ENCODE measurements at places on chromosomes 3 and 15. TPM values are rescaled to one million over a fixed set of nuclear protein-coding genes. Genes with fewer than 3 reads are reported as not detected.

Gene SLC24A5
- not detected for total RNA-seq

Gene SPTBN5
- 0.45 TPM for total RNA-seq

Gene ZNF860
- total RNA-seq: 0.36 TPM

Gene POPDC2
- 3.5 TPM for total RNA-seq

Gene TTC21A
- 1.7 TPM for total RNA-seq

Gene BCHE
- 0.05 TPM for total RNA-seq

Gene TXNRD3
- 9.8 TPM for total RNA-seq

Gene CD80
- 2.2 TPM for total RNA-seq

Gene NOX5
- 1.3 TPM for total RNA-seq

Gene TGM5
- not detected for total RNA-seq

Gene CLSTN2
- total RNA-seq: 25.4 TPM

Gene BCL2A1
- not detected for total RNA-seq

Gene SH2D7
- total RNA-seq: 0.31 TPM

Gene KBTBD13
- total RNA-seq: 0.13 TPM

Gene IGF2BP2
- 56.2 TPM for total RNA-seq

Gene TOMM70
- 102 TPM for total RNA-seq

Gene GOLIM4
- total RNA-seq: 95.3 TPM

GRCh38 chr3:128505771-128506170 lies 12.8 kb upstream of the GATA2 start:
- DNase-seq: no peak

- DNase-seq: no peak
Observed at GRCh38 chr3:187626581-187626980, 43.6 kb downstream of the SST start.

- no peak for DNase-seq
Observed at GRCh38 chr3:160370987-160371857, 27.8 kb downstream of the IFT80 start.

- DNase-seq: no peak
Observed at GRCh38 chr3:125654526-125654925, 59.2 kb upstream of the OSBPL11 start.

DNA sequence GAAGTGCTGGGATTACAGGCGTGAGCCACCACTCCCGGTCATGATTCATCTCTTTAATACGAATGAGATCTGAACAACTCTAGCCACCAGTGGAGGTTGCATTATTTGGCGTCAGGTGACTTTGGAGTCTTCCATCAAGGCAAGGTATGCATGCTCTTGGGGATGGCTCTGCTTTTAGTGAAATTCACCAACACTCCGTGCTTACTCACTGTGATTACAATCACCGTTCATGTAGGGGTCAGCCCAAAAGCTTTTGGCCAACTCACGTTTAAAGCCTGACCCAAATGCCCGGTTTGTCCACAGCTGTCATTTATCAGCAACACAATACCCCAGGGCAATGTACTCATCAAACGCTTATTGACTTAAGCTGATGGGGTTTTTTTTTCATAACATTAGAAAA lies 155.4 kb downstream of the PDZRN3 start:
- no peak for DNase-seq

DNA sequence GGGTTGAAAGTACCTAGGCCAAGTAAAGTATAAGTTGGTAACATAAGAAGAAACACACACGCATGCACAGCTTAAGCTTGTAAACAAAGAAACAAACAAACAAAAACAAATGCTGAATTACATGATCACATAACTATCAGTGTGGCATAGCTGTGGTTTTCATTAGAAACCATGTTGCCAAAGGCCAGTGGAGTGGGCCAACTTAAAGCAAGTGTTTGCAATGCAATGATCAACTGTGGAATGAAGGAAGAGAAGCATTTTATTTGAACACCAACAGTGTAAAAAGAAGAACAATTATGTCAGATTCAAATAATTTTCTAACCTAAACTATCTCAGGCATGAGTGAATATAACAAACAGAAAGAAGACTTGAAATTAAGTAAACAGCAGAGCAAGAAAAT lies 199.4 kb upstream of the STRIT1 start:
- no peak for DNase-seq

GRCh38 chr15:84871428-84871985 lies 13.0 kb upstream of the SLC28A1 start:
- DNase-seq: peak; percentile 84

- DNase-seq: no peak
Observed at GRCh38 chr3:173737167-173737808, 339.7 kb downstream of the NLGN1 start.

- peak; percentile 13 for DNase-seq
Observed at GRCh38 chr3:12644331-12644937, 19.5 kb downstream of the RAF1 start.

- no peak for DNase-seq
Observed at GRCh38 chr3:19485267-19485666, 337.0 kb downstream of the KCNH8 start.

DNA sequence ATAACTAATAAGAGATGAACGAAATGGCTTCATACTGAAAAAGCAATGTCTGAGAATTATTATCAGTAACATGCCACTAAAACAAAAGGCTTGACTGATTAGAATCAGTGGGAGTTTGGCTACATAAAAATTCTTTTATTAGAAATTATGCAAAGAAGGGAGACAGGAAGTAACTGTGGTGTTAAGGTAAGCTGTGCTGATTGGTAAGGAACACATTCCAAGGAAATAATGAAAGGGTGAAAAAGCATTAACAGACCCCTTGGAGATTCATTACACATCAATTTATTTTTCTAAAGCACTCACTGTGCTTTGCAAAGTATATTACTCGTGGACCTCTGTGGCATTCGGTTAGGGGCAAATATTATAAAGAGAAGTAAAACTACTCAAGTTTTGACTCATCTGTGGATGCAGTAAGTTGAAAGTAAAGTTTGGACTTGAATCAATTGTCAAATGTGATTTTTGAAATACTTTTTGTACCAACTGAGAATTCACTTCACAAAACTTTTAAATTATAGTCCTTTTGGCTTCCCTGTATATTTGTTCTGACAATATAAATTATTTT lies 176.1 kb upstream of the ZPLD1 start:
- DNase-seq: no peak

- DNase-seq: no peak
Observed at GRCh38 chr15:40918146-40918798, 10.9 kb upstream of the DLL4 start.

- no peak for DNase-seq
Observed at GRCh38 chr3:64340641-64341101, 115.4 kb upstream of the PRICKLE2 start.

DNA sequence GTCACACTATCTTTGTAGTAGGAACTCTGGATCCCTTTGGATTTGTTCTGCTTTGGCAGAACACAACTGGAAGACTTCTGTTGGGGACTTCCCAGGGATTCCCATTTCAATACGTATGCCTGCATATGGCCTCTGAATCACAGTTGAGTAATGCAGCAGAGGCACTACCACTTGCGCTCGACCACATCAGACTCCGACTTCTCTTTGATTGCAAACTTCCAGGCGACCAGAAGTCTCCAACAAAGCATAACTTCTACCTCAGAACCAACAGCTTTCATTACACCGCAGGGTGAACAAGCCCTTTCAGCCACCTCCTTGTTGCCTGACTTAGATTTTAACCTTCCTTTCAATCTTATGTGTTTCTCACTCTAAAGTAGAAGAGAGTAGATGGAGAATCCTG lies 924.4 kb downstream of the IGSF11 start:
- no peak for DNase-seq

DNA sequence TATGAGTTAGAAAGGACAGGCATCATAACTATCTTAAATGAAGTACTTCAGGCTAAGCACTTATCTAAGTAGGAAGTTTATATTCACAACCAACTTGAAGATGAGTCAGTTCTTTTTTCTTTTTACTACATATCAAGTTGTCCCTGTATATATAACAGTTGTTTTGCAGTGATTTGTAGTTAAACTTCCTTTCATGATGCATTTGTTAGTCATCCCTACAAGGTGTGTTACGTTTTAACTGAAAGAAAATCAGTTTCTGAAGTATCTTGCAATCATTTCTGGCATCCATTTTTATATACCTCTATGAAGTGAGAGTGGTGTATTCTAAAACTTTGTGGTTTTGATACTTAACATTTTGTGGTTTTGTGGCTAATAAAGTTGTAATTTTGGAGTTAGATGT lies 46.1 kb downstream of the ZFAND6 start:
- DNase-seq: no peak

GRCh38 chr3:104554425-104554824 lies 812.3 kb upstream of the ALCAM start:
- no peak for DNase-seq

GRCh38 chr15:46778876-46779275 lies 938.4 kb upstream of the SEMA6D start:
- DNase-seq: no peak

DNA sequence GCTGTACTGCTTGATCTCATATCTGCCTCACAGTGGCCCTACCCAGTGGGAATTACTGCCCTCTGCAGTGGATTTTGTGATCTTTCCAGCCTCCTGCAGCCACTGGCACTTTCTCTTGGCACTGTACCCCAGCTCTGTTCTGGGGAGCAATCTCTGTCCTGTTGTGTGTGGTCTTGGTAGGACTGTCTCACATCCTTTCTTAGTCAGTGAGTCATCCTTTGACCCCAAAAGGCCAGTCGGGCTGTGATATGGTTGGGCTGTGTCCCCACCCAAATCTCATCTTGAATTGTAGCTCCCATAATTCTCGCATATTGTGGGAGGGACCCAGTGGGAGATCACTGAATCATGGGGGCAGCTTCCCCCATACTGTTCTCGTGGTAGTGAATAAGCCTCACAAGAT lies 133.3 kb upstream of the TPM1 start:
- no peak for DNase-seq

- peak; percentile 25 for DNase-seq
Observed at GRCh38 chr3:160226026-160226907, 1.0 kb downstream of the C3orf80 start.

DNA sequence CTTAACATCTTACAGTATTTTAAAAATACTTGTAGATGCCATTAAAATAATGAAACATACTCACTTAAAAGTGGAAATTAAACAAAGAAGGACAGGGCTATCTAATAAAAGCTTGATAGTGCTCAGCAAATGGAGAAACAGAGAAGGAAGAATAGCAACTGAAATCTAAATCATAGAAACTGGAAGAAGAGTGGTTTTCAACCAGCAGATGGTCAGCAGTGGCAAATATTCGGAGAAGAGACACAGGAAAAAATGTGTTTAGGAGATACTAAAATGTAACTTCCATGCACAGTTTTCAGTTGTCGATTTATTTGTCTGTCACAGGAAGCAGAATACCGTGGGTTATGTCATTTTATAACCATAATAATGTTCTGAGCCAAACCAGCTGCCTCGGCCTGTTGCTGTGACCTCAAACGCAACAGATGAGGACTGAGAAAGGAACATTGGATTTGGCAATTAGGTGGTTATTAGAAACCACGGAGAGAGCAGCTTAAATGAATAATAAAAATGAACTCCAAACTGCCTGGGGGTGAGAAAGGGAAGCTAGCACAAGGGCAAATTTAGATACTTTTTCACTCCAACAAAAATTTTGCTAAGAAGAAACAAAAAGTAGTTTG lies 246.6 kb upstream of the KCNMB2 start:
- peak; percentile 82 for DNase-seq

GRCh38 chr3:171184372-171184771 lies 157.9 kb upstream of the SLC2A2 start:
- no peak for DNase-seq

DNA sequence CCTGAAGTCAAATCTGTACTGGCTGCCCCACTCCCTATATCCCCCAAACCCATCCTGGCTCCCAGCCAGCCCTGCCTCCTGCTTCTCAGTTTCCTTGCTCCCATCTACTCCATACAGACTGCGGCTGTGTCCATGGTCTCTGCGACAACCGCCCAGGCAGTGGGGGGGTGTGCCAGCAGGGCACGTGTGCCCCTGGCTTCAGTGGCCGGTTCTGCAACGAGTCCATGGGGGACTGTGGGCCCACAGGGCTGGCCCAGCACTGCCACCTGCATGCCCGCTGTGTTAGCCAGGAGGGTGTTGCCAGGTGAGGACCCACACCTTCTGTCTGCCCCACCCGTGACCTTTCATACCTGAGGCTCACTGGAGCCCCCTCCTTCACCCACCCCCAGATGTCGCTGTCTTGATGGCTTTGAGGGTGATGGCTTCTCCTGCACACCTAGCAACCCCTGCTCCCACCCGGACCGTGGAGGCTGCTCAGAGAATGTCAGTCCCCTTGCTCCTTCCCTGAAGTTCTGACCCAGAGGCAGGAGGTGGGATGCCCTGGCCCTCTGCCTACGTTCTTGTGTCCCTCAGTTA lies 14.7 kb downstream of the STAB1 start:
- DNase-seq: no peak

GRCh38 chr3:72738752-72739530 lies 109.3 kb downstream of the SHQ1 start:
- no peak for DNase-seq

DNA sequence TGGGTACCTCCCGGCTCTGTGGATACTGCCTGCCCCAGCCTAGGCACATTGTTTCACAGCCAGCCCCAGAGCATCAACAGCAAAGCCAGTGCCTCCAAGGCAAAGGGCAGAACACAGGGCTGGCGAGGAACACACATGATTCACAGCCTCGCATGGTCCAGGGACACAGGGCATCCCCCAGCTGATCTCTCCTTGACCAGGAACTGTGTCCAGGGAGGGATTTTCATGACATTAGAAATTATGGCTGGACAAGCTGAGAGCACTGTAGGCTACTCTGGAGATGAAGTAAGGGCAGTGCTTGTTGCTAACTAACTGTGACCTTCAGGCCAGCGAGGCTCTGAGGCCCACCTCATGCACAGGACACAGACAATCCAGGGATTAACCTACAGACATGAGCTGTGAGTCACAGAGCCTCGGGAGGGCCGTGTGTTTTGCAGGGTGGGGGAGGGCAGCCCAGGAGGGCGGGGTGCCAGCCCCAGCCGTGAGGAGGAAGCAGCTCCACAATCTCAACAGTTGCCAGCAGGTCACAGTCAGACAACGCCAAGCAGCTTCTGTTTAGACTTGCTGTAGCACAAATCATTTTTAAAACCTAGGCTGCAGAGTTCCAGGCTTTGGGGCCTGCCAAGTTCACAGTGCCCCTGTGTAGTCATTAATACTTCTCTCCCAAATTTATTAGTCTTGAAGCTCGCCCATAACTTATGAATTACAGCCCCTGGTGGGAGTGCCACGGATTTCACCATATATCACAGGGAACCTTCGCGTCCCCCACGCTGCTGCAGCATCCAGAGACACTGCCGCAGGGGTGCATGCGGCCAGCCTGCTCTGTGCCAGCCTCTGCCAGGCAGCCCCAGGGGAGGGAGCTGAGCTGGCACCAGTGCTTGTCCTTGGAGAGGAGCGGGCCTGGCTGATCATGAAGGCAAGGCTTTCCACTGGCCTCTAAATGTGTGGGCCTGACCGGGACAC lies 114.7 kb downstream of the ETFA start:
- peak; percentile 73 for DNase-seq

- DNase-seq: peak; percentile 45
Observed at GRCh38 chr3:161475905-161476304, 20.7 kb upstream of the OTOL1 start.
